Dermis microvascular lymphatic vessel endothelial cell (primary cell): ENCODE measurements at places on chromosomes 11 and 22.

DNA sequence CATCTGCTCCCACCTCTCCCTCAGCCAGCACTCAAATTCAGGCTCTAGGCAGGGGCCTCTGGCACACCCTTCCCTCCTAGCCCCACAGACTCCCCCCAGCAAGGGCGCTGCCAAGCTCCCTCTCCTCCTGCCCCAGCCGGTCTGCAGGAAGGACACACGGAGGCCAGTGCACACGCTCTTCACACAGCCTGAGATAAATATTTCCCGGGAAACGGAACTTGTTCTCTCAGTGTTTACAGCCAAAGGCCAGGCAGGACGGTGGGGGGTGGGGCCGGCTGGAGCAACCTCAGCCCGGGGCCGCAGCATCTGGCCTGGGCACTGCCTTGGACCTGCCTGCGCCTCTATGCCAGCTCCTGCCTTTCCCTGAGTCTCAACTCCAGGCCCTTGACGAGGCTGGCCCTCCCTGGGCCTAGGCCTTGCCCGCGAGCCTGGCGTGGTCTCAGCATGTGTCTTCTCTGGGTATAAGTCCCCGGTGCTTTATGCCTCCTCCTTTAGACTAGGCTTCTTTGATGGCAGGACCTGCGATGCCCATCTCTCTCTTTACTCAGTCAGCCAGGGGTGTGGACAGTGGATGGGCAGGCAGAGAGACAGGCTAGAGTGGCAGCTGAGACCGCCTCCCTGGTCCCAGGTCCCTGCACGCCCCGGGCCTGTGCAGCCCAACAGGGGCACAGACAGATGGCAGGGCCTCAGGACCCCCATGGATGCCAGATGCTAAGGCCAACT, 48.4 kb downstream of the PDE2A start:
- DNase-seq = peak; percentile 93

- DNase-seq = no peak
Measured at GRCh38 chr22:39171623-39172264, 19.3 kb upstream of the CBX7 start.

- DNase-seq = no peak
Measured at GRCh38 chr22:45473626-45474237, 29.0 kb upstream of the FBLN1 start.

- no peak for DNase-seq
Measured at GRCh38 chr11:109785198-109785597, 308.0 kb upstream of the ZC3H12C start.

GRCh38 chr22:30167734-30168133, 78.8 kb downstream of the LIF start:
- DNase-seq = no peak

DNA sequence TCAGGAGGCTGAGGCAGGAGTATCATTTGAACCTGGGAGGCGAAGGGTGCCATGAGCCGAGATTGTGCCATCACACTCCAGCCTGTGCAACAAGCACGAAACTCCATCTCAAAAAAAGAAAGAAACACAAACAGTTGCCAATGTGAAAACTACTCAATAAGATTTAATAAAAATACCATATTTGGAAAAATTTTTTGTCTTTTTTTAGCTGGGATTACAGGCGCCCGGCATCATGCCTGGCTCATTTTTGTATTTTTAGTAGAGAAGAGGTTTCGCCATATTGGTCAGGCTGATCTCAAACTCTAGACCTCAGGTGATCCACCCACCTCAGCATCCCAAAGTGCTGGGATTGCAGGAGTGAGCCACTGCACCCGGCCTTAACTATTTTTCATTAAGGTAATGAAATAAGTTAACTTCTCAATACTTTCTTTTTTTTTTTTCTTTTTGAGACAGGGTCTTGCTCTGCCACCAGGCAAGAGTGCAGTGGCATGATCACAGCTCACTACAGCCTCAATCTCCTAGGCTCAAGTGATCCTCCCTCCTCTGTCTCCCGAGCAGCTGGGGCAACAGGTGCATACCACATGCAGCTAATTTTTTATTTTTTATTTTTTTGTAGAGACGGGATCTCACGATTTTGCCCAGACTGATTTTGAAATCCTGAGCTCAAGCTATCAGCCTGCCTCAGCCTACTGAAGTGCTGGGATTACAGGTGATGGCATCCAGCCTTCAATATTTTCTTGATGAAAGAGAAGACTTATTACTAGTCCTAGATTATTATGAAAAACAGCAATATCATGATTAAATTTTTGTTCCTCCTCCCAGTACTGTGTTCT, 4746.2 kb upstream of the OR11H1 start:
- no peak for DNase-seq

GRCh38 chr11:22869325-22869724, 9.1 kb upstream of the CCDC179 start:
- no peak for DNase-seq

DNA sequence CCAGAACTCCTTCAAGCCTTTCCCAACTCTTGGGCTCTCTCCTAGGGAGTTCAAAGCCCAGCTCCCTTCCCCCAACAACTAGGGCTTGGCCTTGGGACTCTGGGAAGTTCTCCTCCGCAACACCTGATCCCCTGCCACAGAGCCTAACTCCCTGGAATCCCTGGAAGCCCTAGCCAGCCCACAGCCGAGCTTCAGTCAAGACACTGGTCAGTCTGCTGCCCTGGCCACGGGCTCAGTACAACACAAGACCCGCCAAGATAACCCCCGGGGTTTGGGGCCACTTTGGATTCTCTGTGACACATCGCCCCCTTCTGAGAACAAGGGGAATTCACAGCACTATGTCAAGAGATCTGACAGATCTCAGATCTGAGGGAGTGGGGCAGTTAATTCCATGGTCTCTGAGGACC, 58.3 kb downstream of the SLC22A12 start:
- DNase-seq = peak; percentile 30

GRCh38 chr22:28141614-28142013, 222.6 kb upstream of the PITPNB start:
- no peak for DNase-seq

DNA sequence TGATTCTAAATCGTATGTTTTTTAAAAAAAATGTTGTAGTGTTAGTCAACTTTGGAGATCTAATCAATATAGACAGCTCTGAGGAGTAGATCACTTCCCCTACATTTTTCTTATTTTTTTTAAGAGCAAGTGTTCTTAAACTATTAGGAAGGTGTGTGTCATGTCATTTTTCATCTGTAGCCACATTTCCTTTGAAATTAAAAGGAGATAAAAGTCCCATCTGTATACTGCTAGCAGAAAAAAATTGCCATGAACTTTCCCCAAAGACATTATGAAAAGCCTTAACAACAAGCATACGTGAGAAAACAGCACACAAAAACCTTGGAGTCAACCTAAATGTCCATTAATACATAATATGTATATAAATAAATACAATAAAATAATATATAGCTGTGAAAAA, 286.6 kb downstream of the ETS1 start:
- DNase-seq = no peak

DNA sequence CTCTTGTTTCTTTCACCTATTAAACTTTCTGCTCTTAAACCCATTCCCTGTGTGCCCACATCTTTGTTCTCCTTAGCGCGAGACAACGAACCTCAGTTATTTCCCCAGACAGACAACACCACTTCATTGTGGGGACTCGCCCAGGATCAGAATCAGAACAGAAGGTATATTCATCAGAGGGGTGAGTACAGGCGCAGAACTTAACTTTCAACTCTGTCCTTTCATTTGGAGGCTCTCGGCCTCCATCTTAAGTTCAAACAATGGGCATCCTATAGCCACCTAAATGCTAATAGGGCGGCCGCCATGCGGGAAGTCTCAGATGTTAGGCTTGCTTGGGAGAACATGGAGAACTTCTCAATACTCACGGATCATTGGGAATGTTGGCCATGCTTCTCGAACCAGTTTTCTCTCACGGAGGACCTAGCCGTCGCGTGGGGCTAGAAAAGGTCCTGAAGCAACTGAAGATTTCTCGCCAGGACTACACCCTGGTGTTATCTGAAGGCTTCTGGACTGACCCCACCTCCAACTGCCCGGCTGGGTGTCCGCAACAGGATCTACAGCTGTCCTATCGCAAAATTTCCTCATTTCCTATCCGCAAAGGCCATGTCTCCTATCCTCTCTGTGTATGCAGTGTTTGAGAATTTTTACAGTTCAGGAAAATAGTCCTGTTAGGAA, 13.4 kb upstream of the HYLS1 start:
- DNase-seq = no peak

GRCh38 chr11:121661880-121662486, 209.2 kb upstream of the SORL1-AS1 start:
- DNase-seq = peak; percentile 10

DNA sequence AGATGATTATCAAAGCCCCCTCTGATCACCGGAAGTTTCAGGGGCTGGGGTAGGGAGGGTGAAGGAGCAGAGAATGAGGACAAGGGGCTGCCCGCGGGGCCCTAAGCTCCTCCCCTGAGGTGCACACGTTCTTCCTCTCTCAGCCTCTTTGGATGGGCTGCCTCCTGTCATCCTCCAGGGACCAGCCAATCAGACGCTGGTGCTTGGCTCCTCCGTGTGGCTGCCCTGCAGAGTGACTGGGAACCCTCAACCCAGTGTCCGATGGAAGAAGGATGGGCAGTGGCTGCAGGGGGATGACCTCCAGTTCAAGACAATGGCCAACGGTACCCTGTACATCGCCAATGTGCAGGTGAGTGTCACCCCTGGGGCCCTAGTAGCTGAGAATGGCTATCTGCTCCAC, 7.5 kb downstream of the ROBO3 start:
- DNase-seq = no peak

GRCh38 chr11:123235656-123236261, 40.7 kb upstream of the CLMP start:
- no peak for DNase-seq

DNA sequence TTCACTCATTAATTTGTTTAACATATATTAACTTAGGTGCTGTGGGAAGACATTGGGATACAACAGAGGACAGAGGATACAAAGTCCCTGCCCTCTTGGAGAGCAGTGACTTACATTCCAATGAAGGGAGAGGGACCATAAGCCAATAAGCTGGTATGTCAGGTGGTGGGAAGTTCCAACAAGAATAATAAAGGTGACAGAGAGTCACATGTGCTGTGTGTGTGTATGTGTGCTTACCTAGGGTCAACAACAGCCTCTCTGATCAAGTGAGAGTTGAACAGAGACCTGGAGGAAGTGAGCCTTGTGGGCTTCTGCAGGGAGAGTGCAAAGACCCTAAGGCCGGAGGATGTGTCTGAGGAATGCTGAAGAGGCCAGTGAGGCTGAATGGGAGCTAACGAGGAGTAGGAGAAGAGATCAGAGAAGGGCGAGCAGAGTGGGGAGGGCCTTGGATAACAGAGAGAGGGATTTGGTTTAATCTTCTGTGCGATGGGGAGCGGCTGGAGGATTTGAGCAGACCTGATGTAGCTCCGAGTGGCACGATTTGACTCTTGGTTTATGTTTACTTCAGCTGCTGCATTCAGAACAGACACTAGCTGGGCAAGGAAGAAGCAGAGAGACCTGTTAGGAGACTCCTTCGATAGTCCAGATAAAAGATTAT, 35.3 kb downstream of the MAP6 start:
- DNase-seq = no peak

DNA sequence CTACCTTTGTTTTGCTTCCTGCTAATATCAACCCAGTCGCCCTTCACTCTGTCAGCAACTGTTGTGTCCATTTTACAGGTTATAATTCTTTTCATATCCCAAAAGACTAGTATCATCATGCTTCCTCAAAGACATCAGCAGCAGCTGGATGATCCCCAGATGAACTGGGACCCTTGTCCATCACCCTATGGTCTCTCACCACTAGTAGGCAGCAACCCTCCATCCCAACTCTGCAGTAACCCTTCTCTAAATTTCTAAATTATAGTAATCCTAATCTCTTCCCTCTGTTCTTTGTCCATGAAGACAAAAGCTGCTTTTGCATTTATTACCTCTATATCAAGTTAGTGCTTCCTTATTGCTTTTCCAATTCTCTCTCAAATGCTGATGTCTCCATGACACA, 1025.8 kb downstream of the FAM181B start:
- DNase-seq = no peak

- DNase-seq = no peak
Measured at GRCh38 chr22:37994049-37994448, 9.7 kb upstream of the SOX10 start.

DNA sequence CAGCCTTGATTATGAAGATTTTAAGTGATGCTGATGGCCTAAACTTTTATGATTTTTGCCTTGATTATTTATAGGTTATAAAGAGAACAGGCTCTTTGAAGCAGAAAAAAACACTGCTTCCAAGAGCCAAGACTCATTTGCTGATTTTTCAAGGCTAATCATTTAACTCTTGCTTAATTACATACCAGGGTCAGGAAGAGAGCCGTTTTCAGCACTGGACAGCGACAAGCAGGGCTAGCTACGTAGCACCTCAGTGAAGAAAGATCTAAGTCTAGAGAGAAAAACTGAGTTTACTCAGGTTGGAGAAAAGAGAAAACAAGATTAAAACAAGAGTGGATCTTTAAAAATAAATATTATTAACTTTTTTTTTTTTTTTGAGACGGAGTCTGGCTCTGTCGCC, 615.4 kb upstream of the B3GAT1 start:
- peak; percentile 41 for DNase-seq

- DNase-seq = no peak
Measured at GRCh38 chr11:17921659-17922415, 91.0 kb downstream of the SERGEF start.

DNA sequence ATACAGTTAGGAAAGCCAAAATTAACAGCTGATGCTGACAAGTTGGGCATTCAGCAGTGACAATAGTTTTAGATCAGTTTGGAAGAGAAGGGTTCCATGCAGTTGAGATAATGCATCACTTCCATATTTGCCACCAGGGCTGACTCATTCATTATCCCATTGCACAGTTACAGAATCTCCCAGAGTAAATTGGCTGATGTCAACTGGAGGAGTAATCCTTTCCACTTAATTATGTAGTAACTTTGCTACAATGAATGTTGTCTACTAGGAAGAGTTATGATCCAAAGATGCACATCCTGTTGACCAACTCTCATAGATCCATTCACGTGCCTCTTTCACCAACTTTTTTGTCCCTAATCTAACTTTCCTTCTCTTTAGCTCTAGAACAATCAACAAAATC, 123.3 kb upstream of the LUZP2 start:
- DNase-seq = no peak

- DNase-seq = no peak
Measured at GRCh38 chr11:34280945-34281872, 76.6 kb downstream of the ABTB2 start.

- DNase-seq = peak; percentile 32
Measured at GRCh38 chr22:18060646-18061620, 16.9 kb upstream of the PEX26 start.
